ENCODE measurements at places on chromosomes 2 and 18.

- no peak for DNase-seq
Observed at GRCh38 chr2:179703702-179704101, 157.7 kb downstream of the ZNF385B start.

DNA sequence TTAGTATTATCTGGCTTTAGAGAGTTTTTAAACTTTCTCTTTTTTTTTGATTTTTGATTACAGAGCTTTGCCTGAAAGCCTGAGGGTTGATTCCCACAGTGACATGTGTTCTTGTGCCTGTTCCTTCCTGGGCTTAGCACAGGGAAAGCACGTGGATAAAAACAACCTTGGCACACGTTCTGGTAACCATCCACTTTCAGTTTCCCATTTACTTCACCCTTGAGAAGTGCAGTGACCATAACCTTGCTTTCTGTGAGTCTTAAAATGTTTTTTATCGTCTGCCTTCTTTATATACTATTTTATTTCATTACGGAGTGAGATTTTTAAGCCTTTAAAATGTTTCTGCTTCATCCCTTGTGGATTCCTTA, 11.5 kb downstream of the CD226 start:
- DNase-seq, result no peak

- no peak for DNase-seq
Observed at GRCh38 chr2:143689541-143689940, 560.3 kb downstream of the ARHGAP15 start.

DNA sequence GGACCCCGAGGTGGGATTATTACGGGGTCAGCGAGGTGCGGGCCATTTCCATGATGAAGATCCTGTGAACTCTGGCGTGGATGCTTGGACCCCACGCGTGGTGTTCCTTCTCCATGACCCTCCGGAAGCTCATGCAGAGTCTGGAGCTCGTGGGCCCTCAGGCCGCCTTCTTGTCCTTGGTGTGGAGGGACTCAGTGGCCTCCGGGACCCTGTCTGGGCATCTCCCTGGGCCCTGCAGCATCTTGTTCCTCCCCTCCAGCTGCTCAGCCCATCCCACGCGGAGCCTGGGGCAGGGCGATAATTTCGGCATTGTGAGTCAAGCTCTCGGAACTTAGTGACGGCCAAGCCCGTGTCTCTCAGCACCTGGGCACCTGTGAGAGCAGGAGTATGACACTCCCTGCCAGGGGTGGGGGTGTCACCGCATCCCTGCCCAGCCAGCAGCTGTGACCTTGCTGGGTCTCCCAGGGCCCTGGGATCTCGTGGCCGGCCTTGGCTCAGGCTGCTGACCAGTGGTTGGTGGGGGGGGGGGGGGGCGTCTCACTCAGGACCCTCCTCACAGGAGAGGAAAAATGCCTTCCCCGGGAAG, 24.6 kb downstream of the RTP5 start:
- DNase-seq, result no peak

GRCh38 chr2:174606336-174606735, 8.7 kb upstream of the WIPF1 start:
- DNase-seq, result peak; percentile 51

DNA sequence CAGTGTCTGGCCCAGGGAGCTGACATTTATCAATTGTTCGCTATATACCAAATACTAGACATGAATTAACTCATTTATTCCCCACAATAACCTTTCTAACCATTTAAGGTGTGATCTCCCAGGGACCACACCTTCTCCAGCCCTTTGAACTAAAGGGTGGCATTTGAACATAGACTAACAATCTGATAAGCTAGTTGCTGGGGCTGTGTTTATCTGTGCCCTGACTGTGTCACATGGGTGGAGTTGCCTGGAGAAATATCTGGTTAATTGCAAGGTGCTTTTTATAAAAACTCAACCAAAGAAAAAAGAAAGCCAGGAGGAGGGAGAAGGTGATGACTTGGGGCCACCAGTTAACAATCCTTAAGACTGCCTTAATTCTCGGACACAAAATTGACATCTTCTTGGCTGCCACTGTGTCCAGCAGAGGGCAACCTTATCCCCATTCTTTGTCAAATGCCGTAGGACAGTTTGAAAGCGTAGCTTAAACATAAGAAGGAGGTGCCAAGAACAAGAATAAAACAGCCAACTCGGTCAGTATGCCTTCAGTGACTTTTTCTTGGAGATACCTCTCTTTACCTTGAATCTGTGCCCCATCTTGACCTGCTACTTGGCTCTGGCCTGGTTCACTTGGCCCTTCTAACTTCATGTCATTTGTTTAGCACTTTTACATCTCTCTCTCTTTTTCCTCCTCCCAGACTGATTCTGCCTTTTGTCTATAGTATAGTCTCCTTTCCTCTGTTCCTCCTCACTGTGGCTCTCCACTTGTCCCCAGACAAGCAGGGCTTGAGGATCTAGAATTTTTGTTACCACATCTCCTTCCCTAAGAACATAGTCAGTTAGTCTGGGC, 183.4 kb downstream of the MYO3B start:
- peak; percentile 51 for DNase-seq

- peak; percentile 1 for DNase-seq
Observed at GRCh38 chr2:55923091-55923981, at the start of gene EFEMP1. TSS of gene EFEMP1 (minus strand) at chr2:55923782. CDS start at chr2:55922440, 1,342 bp downstream.

GRCh38 chr2:74763962-74764428, 69.9 kb upstream of the HK2 start:
- DNase-seq, result peak; percentile 86

DNA sequence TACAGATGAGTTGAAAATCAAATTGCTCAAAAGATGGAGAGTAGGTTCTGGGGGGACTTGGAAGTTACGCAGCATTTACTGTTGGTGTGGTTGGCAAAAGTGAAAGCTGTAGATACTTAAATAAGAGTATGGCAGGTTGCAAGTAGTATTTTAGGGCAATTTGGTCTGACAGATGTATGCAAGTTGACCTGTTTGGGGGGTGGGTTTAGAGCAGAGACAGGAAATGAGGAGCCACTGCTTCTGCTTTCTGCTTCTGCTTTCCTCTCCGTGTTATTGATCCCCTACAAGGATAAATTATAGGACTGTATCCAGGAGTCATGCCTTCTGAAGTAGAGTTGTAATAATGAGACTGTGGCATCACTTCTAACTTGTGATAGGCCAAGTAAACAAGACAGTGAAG, 71.2 kb downstream of the EPAS1 start:
- no peak for DNase-seq

DNA sequence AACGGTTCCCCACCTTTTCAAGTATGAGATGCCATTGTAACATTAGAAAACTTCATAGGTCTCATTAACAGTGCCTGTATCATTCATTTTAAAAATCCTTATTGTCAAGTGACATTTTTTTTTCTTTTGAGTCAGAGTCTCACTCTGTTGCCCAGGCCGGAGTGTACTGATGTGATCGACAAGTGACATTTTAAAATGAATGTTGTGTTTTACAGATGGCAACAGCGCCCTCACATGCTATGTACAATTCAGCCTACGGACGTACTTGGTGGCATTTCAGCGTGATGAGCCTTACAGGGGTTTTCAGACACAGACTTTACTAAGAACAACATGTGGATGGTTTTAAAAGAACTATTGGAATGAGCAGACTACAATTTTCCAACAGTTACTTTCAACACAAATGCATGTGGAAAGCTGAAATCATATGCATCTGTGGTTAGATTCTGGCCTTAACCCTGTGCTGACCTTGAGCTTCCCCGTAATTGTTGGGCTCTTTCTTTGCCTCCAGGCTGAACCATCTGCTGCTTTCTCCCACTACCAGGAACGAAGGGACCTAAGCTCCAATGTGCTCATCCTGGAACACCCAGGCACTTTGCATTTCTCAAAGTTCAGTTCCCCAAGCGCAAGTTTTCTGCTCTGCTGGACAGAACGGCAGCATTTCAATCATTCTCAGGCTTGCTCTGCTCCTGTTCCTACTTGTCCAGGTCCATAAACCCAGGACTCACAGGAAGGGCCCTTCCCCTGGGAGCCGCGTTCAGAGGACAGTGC, 119.9 kb upstream of the NDUFV2 start:
- peak; percentile 77 for DNase-seq

DNA sequence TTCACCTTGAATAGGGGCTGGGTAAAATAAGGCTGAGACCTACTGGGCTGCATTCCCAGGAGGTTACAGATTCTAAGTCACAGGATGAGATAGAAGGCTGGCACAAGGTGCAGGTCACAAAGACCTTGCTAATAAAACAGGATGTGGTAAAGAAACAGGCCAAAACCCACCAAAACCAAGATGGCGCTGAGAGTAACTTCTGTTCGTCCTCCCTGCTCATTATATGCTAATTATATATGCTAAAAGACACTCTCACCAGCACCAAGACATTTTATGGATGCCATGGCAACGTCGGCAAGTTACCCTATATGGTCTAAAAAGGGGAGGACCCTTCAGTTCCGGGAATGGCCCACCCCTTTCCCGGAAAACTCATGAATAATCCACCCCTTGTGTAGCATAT, 711.5 kb upstream of the KLHL29 start:
- DNase-seq, result no peak

DNA sequence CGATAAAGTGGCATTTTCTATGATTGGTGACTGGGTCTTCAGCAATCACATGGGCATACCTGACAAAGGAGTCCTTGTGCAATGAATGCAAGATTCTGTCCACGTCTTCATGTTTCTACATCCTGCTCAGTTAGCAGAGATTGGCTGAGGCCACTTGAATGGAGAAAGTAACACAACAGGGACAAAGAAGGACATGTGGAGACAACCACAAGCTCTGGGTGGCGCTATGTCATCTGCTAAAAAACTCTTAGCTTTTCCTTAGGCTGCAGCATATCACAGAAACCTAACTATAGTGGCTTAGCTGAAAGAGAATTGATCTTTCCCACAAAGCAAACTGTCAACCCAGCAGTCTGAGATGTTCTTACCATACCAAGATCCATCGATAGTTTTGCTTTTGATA, 1109.7 kb downstream of the SOCS6 start:
- no peak for DNase-seq

- no peak for DNase-seq
Observed at GRCh38 chr2:177573120-177573519, 180.5 kb downstream of the AGPS start.

- no peak for DNase-seq
Observed at GRCh38 chr2:64534363-64534762, 10.2 kb downstream of the AFTPH start.

DNA sequence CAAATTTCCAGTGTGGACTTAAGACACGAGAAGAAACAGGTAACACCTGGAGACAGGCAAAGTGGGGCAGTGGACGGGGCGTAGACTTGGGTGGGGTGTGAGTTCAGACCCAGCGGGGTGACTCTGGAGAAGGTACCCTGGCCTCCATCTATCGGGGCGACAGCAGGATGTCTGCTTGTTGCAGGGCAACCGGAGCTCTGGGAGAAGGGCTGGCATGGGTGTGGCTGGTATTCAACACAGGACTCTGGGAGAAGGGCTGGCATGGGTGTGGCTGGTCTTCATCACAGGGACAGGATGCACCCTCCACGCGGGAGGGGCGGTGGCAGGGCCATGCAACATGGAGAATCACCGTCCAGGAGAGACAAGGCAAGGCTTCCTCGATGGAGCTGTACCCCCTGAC, 198.5 kb downstream of the HDAC4 start:
- no peak for DNase-seq

- DNase-seq, result no peak
Observed at GRCh38 chr2:49177194-49177593, 22.9 kb upstream of the FSHR start.

- no peak for DNase-seq
Observed at GRCh38 chr18:57286949-57287348, 65.4 kb upstream of the ST8SIA3 start.

DNA sequence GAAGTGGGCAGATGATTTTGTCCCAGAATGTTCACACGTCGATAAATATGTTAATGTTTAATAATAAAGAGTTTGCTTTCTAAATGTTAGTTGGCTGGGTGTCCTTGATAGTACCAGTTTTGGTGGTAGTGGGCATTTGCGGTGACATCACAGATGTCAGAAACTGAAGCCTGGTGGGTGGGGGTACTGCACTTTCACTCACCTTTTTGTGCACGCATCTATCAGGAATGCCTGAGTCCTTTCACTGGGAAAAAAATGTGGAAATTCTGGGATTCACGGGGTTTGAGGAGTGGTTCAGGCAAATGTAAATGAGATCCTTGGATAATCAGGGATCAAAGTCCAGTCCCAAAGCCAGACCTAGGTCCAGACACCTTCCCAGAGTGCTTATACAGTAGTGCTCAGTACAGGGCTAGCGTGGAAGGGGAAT, 3.2 kb downstream of the EPAS1 start:
- no peak for DNase-seq

GRCh38 chr18:22286585-22286984, 117.2 kb downstream of the GATA6 start:
- no peak for DNase-seq

Measured in NCI-H446 (cell line).